Cortex of kidney (tissue), 1 donor: ENCODE measurements at places on chromosomes 6 and 20.

- DNase-seq: no peak
These were observed 150.7 kb downstream of the DTNBP1 start for GRCh38 chr6:15512126-15512525.

DNA sequence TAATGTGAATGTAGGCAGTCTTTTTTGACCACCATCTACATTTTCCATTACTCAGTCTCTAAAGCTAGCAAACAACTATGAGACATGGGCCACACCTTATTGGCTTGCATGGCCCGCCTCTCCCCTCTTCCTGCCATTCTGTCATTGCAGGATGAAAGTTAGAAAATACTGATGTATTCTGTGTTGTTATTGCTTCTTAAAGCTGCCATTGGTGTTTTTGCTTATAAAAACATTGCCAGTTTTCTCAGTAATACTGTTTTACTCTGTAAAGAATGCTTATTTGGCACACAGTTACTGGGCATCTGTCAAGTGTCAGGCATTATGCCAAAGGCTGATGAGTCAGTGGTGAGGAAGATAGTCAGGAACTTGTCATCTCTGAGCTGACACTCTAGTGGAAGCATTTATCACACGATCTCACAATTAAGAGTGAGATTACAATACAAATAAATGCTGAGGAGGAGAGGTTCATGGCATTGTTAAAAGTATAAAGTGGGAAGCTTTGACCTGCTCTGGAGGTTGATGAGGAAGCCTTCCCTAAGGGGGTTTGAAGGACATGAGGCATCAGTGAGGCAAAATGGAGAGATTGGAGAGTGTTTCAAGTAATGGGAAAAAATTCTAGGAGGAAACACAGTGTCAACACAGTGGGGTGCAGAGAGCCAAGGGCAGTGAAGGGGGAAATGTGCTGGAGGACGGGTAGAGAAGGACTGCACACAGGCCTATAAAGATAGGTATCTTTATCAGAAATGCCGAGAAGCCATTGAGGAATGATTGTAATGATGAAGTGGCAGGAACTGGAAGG lies 14.7 kb downstream of the KLHL32 start:
- DNase-seq: no peak

GRCh38 chr6:85685713-85686112 lies 43.0 kb upstream of the SYNCRIP start:
- DNase-seq: no peak

- DNase-seq: no peak
These were observed 26.4 kb downstream of the SEC23B start for GRCh38 chr20:18533978-18534644.

- no peak for DNase-seq
These were observed 2.9 kb downstream of the KLHDC3 start for GRCh38 chr6:43016943-43017334.

DNA sequence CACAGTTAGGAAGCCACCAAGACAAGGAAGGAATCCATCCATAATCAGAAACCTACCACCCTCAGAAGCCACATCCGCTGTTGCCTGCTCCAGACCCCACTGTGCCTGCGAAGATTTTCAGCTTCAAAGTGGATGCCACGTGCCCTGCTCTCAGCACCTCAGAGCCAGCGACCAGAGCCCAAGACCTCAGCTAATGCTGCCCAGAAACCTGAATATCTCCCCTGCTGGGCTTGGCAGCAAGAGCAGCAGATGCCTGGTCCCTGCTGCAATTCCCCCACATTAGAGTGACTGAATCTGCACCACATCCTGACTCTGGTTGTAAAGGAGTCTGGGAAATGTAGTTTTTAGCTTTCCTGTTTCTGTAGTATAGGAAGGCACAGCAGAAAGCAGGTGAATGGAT lies 10.7 kb upstream of the ULBP3 start:
- no peak for DNase-seq

GRCh38 chr20:62659488-62660239 lies 17.4 kb downstream of the SLCO4A1 start:
- DNase-seq: no peak

GRCh38 chr6:82507112-82507511 lies 143.5 kb downstream of the TPBG start:
- no peak for DNase-seq

- no peak for DNase-seq
These were observed 32.9 kb upstream of the ERVFRD-1 start for GRCh38 chr6:11144393-11144851.
